ENCODE measurements at places on chromosomes 6 and 20.

DNA sequence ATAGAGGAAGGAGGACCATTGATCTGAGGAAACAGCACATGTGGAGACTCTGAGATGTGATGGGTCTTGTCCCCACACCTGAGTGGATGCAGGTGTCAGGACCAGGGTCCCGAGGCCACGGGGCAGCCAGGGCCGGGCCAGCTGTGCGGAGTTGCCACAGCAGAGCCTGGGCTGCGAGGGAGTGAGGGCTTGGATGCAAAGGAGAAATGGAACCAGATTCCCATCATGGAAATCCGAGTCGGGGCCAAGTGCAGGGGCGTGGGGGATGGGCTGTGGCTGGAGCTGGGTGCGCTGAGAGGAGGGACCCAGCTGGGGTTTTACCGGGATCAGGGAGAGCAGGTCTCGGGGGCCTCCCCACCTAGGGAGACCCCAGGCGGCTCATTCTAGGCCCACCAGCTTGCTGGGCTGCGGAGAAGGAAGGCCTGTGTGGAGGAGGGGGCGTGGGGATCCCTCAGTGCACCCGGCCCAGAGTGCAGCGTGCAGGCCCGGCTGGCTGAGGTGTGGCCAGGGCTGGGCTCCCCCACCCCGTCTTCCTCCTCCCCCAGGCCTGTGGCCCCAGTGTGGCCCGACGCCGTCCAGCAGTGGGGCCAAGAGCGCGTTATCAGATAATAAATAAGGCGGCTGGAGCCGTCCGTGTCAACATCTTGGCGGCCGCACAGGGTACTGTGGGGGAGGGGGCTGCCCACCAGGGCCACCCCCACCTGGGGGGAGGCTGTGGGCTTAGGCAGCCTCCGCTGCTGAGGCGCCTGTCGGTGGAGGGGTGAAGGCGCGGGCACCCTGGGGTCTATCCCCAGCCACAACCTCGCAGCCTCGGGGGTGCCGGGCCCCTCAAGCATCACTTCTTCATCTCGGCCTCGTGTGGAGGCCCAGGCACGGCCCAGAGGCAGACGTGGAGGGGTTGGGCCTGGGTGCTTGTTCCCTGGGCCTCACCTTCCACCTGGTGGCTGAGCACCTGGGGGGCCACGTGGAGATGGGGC is 17.2 kb downstream of the GATA5 start:
- DNase-seq, result no peak
- no peaks in the 10 kb centered on the region for H3K27me3 ChIP-seq
- H3K4me1 ChIP-seq, result no peaks in the 10 kb centered on the region
- no peak overlapping the region for H3K4me3 ChIP-seq
- H3K27ac ChIP-seq, result no peak overlapping the region
- H3K36me3 ChIP-seq, result no peaks in the 10 kb centered on the region

GRCh38 chr6:142679907-142680700 is 264.9 kb downstream of the HIVEP2 start:
- no peak for DNase-seq
- H3K4me3 ChIP-seq, result no peak overlapping the region

DNA sequence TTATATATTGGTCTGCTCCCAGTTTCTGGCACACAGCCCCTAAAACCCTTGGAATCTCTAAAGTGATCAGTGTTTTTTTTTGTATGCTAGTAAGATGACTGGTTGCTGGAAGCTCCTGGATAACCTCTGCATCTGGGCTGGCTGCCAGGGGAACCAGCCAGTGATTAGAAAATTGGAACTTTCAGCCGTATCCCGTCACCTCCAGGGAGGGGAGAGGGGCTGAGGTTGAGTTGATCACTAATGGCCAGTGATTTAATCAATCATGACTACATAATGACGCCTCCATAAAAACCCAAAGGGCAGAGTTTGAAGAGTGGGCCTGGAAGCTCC is 48.0 kb upstream of the NOP56 start:
- no peaks in the 10 kb centered on the region for H3K4me1 ChIP-seq
- H3K4me3 ChIP-seq, result no peak overlapping the region
- DNase-seq, result no peak

GRCh38 chr6:110044096-110044495 is 66.0 kb downstream of the GPR6 start:
- DNase-seq, result no peak
- H3K4me3 ChIP-seq, result no peak overlapping the region
- H3K36me3 ChIP-seq, result no peaks in the 10 kb centered on the region
- H3K27ac ChIP-seq, result no peak overlapping the region

DNA sequence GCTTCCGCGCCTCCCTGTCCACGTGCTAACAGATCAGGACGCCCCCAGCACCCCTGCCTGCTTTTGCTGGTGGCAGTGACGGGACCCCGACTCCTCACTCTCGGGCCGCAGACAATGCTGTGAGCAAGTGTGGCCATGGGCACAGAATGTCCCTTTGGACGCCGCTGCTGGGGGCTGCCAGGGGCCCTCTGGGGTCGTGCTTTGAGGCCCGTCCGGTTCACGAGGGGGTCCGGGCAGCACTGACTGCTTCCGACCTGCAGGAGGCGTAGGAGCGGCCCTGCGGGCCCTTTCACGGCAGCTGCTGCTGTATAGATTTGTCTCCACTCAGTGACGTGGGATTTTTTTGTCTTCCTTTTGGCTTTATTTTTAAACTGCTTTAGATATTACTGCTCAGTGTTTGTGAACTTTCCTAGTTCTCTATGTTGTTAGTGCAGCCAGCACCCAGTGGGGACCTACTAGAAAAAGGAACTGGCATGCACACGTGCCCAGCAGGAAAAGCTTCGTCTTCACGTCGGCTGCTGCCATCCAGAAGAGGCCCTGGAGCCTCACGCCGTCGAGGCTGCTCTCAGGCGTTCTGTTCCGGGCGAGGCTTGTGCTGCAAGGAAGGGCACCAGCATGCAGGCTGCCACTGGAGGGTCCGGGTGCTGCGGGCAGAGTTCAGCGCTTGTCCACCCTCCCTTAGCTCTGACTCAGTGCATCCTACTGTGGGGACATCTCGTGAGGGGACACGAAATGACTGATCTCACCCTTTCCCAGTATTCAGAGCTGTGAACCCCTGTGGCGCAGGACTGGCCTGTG is 21.7 kb downstream of the UCKL1 start:
- no peak for DNase-seq
- H3K27ac ChIP-seq, result no peak overlapping the region
- H3K4me1 ChIP-seq, result no peaks in the 10 kb centered on the region
- H3K4me3 ChIP-seq, result no peak overlapping the region
- H3K27me3 ChIP-seq, result no peaks in the 10 kb centered on the region

- H3K4me1 ChIP-seq, result peaks cover 6% of the 10 kb centered on the region
- no peak for DNase-seq
- H3K27me3 ChIP-seq, result no peaks in the 10 kb centered on the region
- no peak overlapping the region for H3K4me3 ChIP-seq
Observed at GRCh38 chr20:37796121-37796520, 102.3 kb downstream of the CTNNBL1 start.

GRCh38 chr6:160054913-160055312 is 66.7 kb upstream of the SLC22A1 start:
- no peak for DNase-seq
- H3K36me3 ChIP-seq, result peaks cover 10% of the 10 kb centered on the region
- H3K4me1 ChIP-seq, result no peaks in the 10 kb centered on the region
- no peak overlapping the region for H3K4me3 ChIP-seq

DNA sequence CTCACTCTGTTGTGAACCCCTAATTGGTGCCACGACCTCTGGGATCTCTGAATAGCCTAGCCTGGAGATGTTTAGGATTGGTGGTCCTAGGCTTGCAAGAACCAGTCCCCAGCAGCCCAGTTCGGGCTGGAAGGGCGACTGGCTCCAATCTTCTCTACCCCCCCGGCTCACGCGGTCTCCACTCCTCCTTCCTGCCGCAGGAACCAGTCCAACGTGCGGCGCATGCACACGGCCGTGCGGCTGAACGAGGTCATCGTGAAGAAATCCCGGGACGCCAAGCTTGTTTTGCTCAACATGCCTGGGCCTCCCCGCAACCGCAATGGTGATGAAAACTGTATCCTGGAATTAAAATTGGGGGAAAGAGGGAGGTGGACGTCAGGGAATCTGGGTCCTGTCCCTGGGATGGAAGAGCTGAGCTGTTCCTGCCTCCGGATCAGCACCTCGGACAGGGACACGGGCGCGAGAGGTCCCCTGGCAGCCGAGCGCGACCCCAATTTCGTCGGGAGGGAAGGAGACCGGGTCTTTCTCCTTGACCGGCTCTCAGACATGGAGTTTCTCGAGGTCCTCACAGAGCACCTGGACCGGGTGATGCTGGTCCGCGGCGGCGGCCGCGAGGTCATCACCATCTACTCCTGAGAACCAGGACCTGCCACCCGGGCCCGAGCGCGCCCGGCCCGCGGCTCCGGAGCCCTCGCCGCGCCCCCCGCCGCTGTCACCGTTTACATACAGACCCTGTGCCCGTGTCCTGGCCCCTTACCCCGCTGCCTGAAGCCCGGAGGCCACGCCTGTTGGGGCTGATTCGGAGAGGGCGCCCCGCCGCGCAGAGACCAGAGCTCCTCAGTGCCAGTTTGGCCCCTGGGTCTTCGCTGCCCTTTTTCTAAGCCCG is 28.2 kb downstream of the SLC12A5 start:
- peaks cover 14% of the 10 kb centered on the region for H3K36me3 ChIP-seq
- peaks cover 44% of the 10 kb centered on the region for H3K4me1 ChIP-seq
- no peak overlapping the region for H3K4me3 ChIP-seq
- no peak overlapping the region for H3K27ac ChIP-seq

GRCh38 chr6:25645916-25646315 is 6.1 kb upstream of the SCGN start:
- H3K27me3 ChIP-seq, result peaks cover 43% of the 10 kb centered on the region
- no peak overlapping the region for H3K4me3 ChIP-seq
- no peak overlapping the region for H3K27ac ChIP-seq
- H3K36me3 ChIP-seq, result no peaks in the 10 kb centered on the region

- H3K4me1 ChIP-seq, result no peaks in the 10 kb centered on the region
- DNase-seq, result no peak
- no peak overlapping the region for H3K4me3 ChIP-seq
- H3K27me3 ChIP-seq, result no peaks in the 10 kb centered on the region
Observed at GRCh38 chr6:24600903-24601302, 45.1 kb downstream of the KIAA0319 start.

DNA sequence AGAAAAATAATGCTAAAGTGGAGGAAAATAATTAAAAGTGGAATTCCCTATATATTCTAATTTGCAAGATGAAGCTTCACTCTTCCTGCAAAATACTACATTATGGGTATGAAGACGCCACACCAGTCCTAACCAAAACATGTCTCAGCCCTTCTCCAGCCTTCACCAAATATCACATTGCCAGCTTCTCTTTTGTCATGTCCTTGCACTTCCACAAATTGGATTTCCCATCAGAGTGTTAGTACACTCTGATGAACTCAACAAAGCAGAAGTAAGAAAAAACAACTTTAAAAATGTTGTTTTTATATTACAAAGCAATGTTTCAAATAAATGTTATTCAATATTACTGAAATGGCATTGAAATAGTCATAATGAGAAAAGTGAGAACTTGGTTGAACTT is 62.4 kb upstream of the RNF146 start:
- H3K27ac ChIP-seq, result no peak overlapping the region
- H3K27me3 ChIP-seq, result no peaks in the 10 kb centered on the region
- H3K4me1 ChIP-seq, result no peaks in the 10 kb centered on the region
- no peak overlapping the region for H3K4me3 ChIP-seq
- H3K36me3 ChIP-seq, result no peaks in the 10 kb centered on the region

- no peak overlapping the region for H3K4me3 ChIP-seq
- DNase-seq, result no peak
- H3K27me3 ChIP-seq, result no peaks in the 10 kb centered on the region
- no peaks in the 10 kb centered on the region for H3K4me1 ChIP-seq
- H3K27ac ChIP-seq, result no peak overlapping the region
- H3K36me3 ChIP-seq, result no peaks in the 10 kb centered on the region
Observed at GRCh38 chr6:11911538-11911937, 100.6 kb upstream of the HIVEP1 start.

GRCh38 chr6:107942142-107942541 is 15.9 kb downstream of the SEC63 start:
- no peak overlapping the region for H3K27ac ChIP-seq
- no peaks in the 10 kb centered on the region for H3K36me3 ChIP-seq
- no peaks in the 10 kb centered on the region for H3K27me3 ChIP-seq
- no peak for DNase-seq
- H3K4me1 ChIP-seq, result no peaks in the 10 kb centered on the region

DNA sequence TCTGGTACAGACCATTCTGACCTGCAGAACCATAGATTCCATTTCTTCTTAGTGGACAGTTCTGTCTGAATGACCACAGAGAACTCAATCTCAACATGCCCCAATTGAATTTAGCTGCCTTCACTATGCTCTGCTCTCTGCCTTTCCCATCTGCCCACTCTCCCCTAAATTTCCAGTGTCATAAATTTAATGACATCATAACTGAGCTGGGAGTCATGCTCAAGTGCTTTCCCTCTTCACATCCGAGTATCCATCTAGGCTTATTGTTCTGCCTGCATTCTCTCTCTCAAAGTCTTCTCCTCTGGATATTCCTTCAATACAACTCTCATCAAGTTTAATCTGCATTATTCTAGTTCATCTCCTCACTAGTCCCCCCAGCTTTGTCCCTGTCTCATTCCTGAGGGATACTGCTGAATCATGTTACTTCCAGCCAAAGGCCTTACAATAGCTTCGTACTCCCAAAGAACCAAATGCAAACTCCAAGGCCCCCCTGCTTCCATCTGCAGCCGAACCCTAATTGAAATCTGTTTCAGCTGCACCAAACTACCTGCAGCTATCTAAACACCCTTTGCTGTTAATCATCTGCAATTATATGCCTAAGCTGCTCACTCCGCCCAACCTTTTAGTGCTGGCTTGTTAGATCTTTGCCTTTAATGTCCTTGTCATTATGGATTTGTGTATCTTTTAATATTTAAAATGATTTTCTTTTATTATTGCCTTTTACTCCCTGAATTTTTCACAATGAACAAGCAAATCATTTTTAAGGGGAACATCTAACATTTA is 46.1 kb downstream of the SLC35B3 start:
- H3K4me3 ChIP-seq, result no peak overlapping the region
- no peak for DNase-seq
- no peaks in the 10 kb centered on the region for H3K36me3 ChIP-seq
- no peaks in the 10 kb centered on the region for H3K4me1 ChIP-seq
- no peaks in the 10 kb centered on the region for H3K27me3 ChIP-seq

GRCh38 chr6:92757925-92758324 is 661.4 kb downstream of the EPHA7 start:
- DNase-seq, result no peak
- H3K27me3 ChIP-seq, result no peaks in the 10 kb centered on the region
- no peak overlapping the region for H3K4me3 ChIP-seq
- no peak overlapping the region for H3K27ac ChIP-seq
- no peaks in the 10 kb centered on the region for H3K36me3 ChIP-seq

GRCh38 chr6:3838992-3839867 is 9.9 kb upstream of the FAM50B start:
- H3K4me1 ChIP-seq, result no peaks in the 10 kb centered on the region
- H3K27ac ChIP-seq, result no peak overlapping the region
- H3K27me3 ChIP-seq, result no peaks in the 10 kb centered on the region
- no peak overlapping the region for H3K4me3 ChIP-seq
- H3K36me3 ChIP-seq, result no peaks in the 10 kb centered on the region

- H3K27ac ChIP-seq, result no peak overlapping the region
- H3K4me1 ChIP-seq, result no peaks in the 10 kb centered on the region
Observed at GRCh38 chr6:89133981-89134380, 11.9 kb upstream of the PM20D2 start.

- no peaks in the 10 kb centered on the region for H3K36me3 ChIP-seq
- peak overlapping the region; percentile 92 for H3K4me3 ChIP-seq
- peak; percentile 65 for DNase-seq
- peaks cover 36% of the 10 kb centered on the region for H3K4me1 ChIP-seq
Observed at GRCh38 chr6:26536571-26537159, 1.5 kb upstream of the HMGN4 start.
